ENCODE measurements at places on chromosomes 12 and 14.
A peak's percentile ranks its signal among the peaks of the same experiment; 100 is the strongest.

DNA sequence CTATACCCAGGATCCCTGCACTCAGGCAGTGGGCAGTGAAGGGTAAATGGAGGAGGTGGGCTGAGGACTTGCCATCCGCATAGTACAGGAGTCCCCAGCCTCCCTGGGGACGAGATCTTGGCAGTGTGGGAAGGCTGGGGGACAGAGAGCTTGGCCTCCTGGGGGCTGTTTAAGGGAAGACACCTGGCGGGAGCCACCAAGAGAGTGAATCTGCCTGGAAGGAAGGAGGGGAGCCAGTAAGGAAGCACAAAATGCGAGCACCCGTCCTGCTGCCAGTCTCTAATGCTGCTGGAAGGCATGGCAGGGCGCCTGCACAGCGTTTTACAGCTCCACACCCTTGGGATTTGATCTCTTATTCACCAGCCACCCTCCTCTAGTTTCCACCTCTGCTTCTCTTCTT is 7.4 kb upstream of the KRT2 start:
- DNase-seq = no peak
- no peak overlapping the region for H3K27ac ChIP-seq
- H3K27me3 ChIP-seq = no peaks in the 10 kb centered on the region
- H3K4me3 ChIP-seq = no peak overlapping the region
- H3K36me3 ChIP-seq = no peaks in the 10 kb centered on the region

- no peak for DNase-seq
- peaks cover 3% of the 10 kb centered on the region for H3K27me3 ChIP-seq
- H3K4me3 ChIP-seq = no peak overlapping the region
Measured at GRCh38 chr12:7075939-7076338, 15.4 kb downstream of the C1S start.

DNA sequence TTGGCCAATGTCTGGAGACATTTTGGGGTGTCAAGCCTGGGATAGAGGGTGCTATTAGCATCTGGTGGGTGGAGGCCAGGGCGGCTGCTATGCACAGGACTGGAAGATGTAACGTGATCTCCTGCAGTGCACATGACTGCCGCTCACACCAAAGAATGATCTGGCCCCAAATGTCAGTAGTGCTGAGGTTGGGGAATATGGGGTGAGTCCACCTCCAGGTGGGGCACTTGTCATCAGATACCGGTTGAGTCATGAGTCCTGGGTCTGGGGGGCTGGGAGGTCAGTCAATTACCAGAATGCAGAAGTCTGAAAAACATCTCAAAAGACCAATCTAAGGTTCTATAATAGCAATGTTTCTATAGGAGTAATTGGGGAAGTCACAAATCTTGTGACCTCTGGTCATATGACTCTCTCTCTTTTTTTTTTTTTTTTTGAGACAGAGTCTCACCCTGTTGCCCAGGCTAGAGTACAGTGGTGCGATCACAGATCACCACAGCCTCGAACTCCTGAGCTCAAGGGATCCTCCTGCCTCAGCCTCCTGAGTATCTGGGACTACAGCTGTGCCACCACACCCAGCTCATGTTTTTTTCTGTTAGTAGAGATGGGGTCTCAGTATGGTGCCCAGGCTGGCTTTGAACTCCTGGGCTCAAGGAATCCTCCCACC is 6.0 kb upstream of the SDSL start:
- H3K4me3 ChIP-seq = no peak overlapping the region
- H3K27me3 ChIP-seq = peaks cover 3% of the 10 kb centered on the region
- no peaks in the 10 kb centered on the region for H3K36me3 ChIP-seq
- DNase-seq = no peak
- H3K27ac ChIP-seq = no peak overlapping the region

GRCh38 chr14:89418452-89418851 is 1.4 kb upstream of the FOXN3 start:
- H3K4me3 ChIP-seq = peak overlapping the region; percentile 94
- H3K36me3 ChIP-seq = peaks cover 29% of the 10 kb centered on the region
- DNase-seq = peak; percentile 31
- no peaks in the 10 kb centered on the region for H3K27me3 ChIP-seq
- peaks cover 62% of the 10 kb centered on the region for H3K4me1 ChIP-seq
- peak overlapping the region; percentile 98 for H3K27ac ChIP-seq

DNA sequence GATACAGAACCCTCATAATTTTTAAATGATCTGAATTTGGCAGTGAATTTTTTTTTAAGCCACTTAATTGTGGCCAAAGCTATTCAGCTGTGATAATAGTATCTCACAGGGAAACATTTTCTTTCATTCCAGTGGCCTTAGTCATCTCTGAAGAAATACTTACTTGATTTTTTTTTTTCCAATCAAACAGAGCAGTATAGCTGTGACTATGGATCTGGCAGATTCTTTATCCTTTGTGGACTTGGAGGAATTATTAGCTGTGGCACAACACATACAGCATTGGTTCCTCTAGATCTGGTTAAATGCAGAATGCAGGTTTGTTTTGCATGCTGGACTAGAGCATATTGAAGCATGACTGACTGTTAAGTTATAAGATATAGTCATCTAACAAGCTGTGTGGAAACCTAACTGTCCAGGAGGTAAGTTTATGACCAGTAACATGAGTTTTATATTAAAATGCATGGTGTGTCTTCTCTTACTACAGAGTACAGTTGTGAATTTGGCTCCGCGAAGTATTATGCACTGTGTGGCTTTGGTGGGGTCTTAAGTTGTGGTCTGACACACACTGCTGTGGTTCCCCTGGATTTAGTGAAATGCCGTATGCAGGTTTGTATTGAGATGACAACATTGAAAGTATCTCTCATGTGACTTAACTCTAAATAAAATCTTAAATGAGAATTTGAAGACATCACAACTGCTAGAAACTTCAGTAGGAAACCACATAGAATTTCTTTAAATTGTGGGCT is 1.9 kb downstream of the SLC25A3 start:
- no peaks in the 10 kb centered on the region for H3K27me3 ChIP-seq
- H3K36me3 ChIP-seq = peaks cover 61% of the 10 kb centered on the region
- H3K4me1 ChIP-seq = peaks cover 44% of the 10 kb centered on the region
- DNase-seq = no peak
- peak overlapping the region; percentile 98 for H3K4me3 ChIP-seq

DNA sequence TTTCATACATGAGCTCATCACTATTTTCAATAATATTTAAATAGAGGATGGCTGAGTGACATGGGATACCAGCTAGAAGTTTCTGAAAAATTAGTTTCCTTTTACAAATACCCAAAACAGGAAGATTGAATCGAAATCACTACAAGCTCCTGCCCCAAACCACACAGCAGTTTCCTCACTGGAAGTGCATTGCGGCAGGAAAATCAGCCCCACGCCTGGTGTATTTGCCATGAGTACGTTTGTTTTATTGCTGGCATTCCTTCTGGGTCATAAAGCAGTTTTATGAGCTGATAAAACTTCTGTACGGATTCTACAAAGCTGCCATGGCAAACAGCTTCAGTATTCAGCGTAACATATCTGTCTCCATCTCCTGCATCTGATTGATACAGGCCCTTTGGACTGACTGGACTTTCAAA is 23.7 kb downstream of the CDC42BPB start:
- H3K27ac ChIP-seq = no peak overlapping the region
- no peaks in the 10 kb centered on the region for H3K27me3 ChIP-seq
- H3K4me3 ChIP-seq = no peak overlapping the region
- no peaks in the 10 kb centered on the region for H3K36me3 ChIP-seq
- DNase-seq = no peak
